Activated T-helper 1 cell treated with Interleukin-2 at 50 U/mL for 16 hours (primary cell): ENCODE measurements at places on chromosomes 12 and 14.
A peak's percentile ranks its signal among the peaks of the same experiment; 100 is the strongest.

GRCh38 chr14:101849125-101849524 lies 87.6 kb downstream of the PPP2R5C start:
- DNase-seq = no peak

DNA sequence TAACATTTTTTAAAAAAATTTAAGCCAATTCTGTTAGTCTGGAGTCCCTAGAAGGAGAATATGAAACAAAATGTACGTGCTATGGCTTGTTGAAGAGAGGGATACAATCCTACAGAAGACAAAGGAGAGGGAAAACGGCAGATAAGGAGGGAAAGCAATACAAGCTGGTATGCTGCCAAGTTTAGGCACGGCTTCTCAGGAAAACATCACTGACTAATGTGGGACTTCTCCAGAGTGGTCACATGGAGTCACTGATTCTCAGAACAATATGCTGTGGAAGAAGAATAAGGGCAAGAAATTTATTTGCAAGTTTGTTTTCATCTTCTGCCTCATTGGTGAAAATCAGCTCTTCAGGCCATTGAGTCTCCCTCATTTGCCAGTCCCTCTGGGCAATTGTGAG lies 22.9 kb upstream of the NR1H4 start:
- no peak for DNase-seq

DNA sequence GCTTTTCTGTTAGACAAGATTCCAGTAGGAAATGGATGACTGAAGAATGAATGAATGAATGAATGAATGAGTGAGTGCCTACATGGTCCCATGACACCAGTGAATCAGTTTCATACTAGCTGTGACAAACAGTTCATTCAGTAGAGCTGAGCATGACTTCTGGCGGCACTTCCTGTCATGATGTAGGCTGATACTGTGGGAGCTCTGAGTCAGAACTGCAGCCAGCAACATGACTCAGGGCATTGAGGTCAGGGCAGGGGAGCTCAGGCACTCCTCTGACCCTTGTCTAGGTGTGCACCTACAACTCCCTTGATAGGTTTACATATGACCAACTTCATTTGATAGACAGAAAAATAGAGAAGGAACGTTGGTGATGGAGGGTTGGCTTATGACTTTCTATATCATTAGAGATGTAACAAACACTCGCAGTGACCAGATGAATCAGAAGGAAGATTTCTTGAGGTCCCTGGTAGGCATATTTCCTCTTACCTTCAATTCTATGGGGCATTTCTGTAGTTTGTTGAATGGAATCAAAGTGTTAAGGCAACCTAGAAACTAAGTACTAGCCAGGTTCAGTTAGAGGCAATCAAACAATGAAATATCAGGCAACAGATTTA lies 139.3 kb upstream of the ARHGAP5 start:
- peak; percentile 18 for DNase-seq

- no peak for DNase-seq
These were observed 891.6 kb upstream of the SEL1L start for GRCh38 chr14:82425261-82425660.

GRCh38 chr14:100476012-100476822 lies 111.0 kb downstream of the BEGAIN start:
- no peak for DNase-seq

GRCh38 chr12:27359578-27360340 lies 27.1 kb downstream of the BMAL2 start:
- no peak for DNase-seq

GRCh38 chr14:23580948-23581281 lies 2.3 kb upstream of the JPH4 start:
- DNase-seq = no peak

- no peak for DNase-seq
These were observed 43.9 kb upstream of the ABCC9 start for GRCh38 chr12:21985155-21985554.

GRCh38 chr14:52987514-52987913 lies 36.7 kb upstream of the FERMT2 start:
- no peak for DNase-seq

DNA sequence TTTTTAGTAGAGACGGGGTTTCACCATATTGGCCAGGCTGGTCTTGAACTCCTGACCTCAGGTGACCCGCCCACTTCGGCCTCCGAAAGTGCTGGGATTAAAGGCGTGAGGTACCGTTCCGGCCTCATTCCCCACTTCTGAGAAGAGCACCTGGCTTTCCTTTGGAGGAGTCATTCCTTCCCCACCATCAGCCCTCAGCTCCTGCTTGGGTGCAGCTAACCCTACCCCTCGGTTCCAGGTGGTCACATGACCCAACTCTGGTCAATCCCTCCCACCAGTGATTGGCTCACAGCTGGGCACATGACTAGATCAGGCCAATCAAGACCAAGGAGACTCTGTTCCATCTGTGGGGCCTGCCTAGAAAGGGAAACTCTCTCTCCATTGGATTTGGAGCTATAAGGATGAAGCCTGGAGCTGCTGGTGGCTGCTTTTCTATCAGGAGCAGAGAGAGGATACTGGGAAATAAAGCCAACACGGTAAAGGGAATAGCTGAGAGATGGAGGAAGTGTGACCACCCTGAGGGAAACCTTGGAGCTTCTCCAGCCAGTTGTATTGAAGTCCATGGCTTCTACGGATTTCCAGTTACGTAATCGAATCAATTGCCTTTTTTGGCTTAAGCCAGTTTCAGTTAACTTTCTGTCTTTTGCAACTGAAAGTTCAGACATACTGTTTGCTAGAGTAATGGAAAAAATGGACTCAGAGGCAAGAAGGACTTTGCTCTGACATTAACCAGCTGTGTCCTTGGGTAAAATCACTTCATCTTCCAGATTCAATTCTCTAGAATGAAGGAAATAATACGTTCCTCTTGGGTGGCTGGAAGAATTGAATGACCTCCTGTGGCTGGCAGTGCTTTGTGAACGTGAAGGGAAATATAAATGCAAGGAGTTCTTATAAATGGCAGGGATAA lies 19.7 kb upstream of the IFT81 start:
- DNase-seq = no peak

- no peak for DNase-seq
These were observed 62.7 kb downstream of the TTLL5 start for GRCh38 chr14:75723716-75724115.

GRCh38 chr14:72876005-72876709 lies 17.7 kb downstream of the DPF3 start:
- no peak for DNase-seq

GRCh38 chr12:41055875-41056577 lies 132.1 kb upstream of the PDZRN4 start:
- DNase-seq = no peak
